ENCODE measurements at places on chromosomes 7 and 10. TPM values are rescaled to one million over a fixed set of nuclear protein-coding genes. Genes with fewer than 3 reads are reported as not detected.

- no peak for DNase-seq
Measured at GRCh38 chr10:113590581-113590980, 37.7 kb downstream of the HABP2 start.

Gene ATXN7L1
- 23.8 TPM for total RNA-seq

Gene PSTK
- 1.9 TPM for total RNA-seq

DNA sequence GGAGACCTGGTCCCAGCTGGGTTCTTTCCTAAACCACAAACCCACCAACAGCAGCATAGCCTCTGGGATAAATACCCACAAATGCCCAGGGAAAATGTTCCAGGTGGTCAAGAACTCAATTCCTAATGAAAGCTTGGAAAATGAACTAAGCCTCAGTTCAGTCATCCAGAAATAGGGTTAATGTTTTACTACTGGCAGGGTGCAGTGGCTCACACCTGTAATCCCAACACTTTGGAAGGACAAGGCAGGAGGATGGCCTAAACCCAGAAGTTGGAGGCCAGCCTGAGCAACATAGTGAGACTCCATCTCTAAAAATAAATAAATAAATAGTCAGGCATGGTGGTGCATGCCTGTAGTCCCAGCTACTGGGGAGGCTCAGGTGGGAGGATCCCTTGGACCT, 82.2 kb downstream of the SVOPL start:
- no peak for DNase-seq

GRCh38 chr10:89357975-89358374, 19.9 kb upstream of the IFIT1B start:
- no peak for DNase-seq

- DNase-seq: no peak
Measured at GRCh38 chr7:6293202-6293601, 20.8 kb upstream of the CYTH3 start.

Gene OPN1SW
- not detected for total RNA-seq

DNA sequence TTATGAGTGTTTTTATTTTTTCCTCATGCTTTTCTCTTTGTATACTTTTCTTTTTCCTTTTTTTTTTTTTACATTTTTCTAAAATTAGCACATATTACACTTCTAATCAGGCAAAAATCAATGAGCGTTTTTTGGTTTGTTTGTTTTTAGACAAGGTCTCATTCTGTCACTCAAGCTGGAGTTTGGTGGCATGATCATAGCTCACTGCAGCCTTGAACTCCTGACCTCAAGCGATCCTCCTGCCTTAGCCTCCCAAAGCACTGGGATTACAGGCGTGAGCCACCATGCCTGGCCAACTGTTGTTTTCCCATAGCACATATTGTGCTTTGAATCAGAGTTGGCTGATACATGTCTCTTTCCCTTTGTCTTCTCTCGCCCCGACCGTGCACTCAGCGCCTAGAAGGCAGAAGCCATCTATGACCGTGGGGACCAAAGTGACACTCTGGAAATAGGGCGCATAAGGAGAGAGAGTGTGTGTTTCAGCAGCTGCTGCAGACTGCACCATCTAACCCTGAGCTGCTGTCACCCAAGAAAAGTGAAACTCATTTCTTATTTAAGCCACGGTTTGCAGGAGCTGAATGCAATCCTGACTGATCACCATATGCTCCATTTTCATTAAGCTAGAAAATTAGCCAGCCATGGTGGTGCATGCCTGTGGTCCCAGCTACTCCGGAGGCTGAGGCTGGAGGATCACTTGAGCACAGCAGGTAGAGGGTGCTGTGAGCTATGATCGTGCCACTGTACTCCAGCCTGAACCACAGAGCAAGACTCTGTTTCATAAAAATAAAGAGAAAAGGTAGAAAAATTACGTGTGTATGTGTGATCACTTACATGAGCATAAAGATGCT, 41.4 kb upstream of the GTF2I start:
- no peak for DNase-seq

Gene MKI67
- total RNA-seq: 0.39 TPM

Gene GBX1
- total RNA-seq: not detected

- no peak for DNase-seq
Measured at GRCh38 chr7:76000566-76000965, 6.2 kb upstream of the TMEM120A start.

- no peak for DNase-seq
Measured at GRCh38 chr7:151830121-151830830, 46.6 kb downstream of the PRKAG2 start.

Gene OR9A2
- total RNA-seq: not detected

DNA sequence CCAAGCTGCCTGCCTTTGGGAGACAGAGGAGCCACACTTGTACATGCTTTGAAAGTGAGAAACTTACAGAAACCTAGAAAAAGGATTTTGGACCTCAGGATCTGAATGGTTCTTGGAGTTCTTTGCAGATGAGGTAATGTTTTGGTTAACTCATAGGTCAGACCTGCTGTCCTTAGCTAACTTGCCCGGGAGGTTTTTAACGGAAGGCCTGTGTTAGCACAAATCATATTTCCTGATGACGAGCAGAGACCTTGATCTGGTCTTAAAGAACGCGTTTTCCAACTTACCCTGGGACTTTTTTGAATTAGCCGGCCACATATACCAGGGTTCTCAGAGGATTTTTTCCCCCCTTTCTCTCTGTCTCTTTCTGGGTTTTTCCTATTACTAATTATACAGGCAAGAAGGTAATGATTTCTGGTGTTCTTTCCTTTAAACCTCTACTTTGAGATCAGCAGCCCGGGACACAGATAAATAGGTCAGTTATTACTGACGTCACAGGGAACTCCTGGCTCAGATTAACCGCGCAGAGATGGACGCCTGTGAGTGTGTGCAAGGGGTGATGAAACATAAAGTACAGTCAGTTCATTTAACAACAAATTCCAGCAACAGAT, 101.7 kb upstream of the KLF6 start:
- DNase-seq: no peak

Gene DOCK4
- total RNA-seq: 40.9 TPM

Gene PSD
- not detected for total RNA-seq

DNA sequence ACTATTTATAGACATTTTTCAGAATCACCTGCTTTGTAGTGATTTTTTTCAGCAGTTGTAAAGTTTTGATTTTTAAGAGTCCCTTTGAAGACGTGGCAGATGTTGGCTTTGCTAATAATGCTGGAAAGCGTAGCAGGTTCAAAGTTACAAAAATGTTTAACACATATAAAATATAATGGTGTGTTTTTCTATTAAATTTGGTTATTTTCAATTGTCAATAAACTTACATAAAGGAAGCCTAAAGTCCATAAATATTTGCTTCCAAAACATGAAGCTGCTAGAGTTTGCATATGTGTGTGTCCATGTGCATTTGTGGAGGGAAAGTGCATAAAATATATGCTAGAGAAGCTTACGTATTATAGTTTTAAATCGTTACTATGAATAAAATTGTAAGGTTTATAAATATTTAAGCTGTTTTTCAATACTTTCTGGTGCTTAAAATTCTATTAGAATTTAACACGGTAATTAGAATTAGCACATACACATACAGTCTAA, 3.7 kb downstream of the MEOX2 start:
- DNase-seq: no peak

- DNase-seq: no peak
Measured at GRCh38 chr7:4712281-4713182, 30.4 kb downstream of the FOXK1 start.

DNA sequence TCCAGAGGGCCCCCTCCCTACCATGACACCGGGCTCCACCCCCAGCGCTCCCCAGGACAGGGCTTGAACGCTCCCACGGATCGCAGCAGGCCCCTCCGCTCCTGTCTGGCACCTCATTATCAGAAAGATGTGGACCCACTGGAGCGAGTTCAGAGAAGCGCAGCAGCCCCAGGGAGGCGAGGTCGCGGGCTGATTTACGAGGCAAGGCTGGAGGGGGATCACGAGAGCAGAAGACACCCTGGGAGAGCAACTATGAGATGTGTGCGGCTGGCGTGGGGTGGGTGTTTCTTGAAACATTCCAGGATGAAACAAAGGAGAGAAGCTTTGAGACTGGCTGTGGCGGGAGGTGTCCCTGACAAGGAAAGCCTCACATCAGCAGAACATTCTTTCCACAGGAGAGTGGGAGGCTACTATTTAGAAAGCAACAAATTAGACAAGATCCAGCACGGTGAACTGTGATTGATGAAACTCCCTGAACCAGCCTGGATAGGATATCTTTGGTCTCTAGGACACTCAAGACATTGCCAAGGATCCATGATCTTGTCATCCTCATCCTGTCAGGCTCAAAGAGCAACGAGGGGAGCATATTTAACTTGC, 66.0 kb downstream of the JCAD start:
- no peak for DNase-seq

GRCh38 chr7:101602484-101603241, 26.4 kb downstream of the MYL10 start:
- no peak for DNase-seq

Gene GNGT1
- total RNA-seq: not detected

- no peak for DNase-seq
Measured at GRCh38 chr7:7918736-7919448, 49.7 kb upstream of the GLCCI1 start.

Gene EPHB6
- total RNA-seq: 6.3 TPM
